ENCODE measurements at places on chromosomes 2 and 18.

DNA sequence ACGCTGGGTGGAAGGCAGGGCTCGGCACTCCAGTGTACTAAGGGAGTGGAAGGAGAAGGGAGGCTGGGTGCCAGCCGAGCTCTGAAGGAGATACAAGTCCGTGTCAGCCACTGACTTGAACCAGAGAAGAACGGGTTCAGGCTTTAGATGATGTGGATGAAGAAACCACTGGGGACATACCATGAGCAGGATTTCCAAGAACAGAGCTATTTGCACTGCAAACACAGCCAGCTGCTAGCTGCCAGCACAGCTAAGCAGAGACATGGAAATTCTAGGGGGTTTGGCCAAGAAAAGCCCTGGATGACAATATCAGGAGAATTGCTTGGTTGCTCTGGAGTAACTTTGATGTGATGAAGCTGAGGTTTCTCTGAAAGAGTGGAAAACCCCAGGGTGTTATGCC, 5.2 kb downstream of the CD207 start:
- no peak for DNase-seq

GRCh38 chr2:98026292-98026691, 30.5 kb upstream of the TMEM131 start:
- no peak for DNase-seq

DNA sequence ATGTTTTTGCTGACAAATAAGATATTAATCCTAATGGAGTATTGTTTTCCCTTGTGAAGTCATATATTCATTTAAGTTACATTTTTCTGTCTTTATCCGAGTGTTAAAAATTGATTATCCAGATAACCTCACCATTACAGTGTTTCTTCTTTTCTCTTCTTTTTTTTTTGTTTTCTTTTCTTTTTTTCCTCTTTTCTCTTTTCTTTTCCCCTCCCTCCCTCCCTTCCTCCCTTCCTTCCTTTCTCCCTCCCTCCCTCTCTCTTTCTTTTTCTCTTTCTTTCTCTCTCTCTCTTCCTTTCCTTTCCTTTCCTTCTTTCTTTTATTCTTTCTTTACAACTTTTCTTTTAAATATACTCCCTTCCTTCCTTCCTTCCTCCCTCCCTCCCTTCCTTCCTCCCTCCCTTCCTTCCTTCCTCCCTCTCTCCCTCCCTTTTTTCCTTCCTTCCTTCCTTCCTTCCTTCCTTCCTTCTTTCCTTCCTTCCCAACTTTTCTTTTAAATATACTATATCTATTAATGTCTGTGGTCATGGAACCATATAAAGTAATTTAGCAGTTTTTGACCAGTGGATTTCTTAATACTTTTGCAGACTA, 40.9 kb downstream of the UBE2E3 start:
- no peak for DNase-seq

- no peak for DNase-seq
These were observed 33.1 kb upstream of the ZFP36L2 start for GRCh38 chr2:43259512-43259911.

- DNase-seq, result peak; percentile 66
These were observed 331.2 kb upstream of the MYT1L start for GRCh38 chr2:2662037-2662846.

- DNase-seq, result no peak
These were observed 50.2 kb upstream of the CHST9 start for GRCh38 chr18:27235218-27235870.

- DNase-seq, result no peak
These were observed 91.7 kb downstream of the DTNA start for GRCh38 chr18:34801774-34802173.

Data from NCI-H1092 treated with DMSO at 0.1 percent for 48 hours (cell line).